ENCODE measurements at places on chromosomes 6 and 20. TPM values are rescaled to one million over a fixed set of nuclear protein-coding genes. Genes with fewer than 3 reads are reported as not detected.

DNA sequence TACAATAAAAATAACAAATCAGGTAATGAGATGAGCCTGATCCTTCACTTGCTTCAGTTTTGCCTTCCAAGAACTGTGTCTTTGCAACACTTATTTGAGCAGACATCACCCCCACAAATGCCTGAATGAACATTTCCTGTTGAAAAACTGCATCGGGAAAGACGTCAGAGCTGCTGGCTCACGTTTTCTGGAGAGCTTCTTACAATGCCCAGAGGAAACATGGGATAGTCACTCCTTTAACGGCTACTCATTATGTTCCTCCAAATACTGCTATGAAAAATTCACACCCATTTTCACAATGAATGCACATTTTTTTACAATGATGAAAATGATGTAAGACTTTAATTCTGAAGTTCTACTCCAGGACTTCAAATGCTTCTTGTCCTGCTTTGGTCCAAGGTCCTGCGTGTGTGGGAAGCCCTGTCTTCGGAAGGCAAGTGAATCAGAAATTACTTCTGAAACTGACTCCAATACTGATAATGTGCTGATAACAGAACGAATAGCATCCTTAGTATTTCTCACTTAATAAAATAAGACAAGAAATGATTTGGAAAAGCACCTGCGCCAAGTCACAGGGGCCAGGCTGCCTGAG lies 238.0 kb downstream of the ANKRD60 start:
- DNase-seq = no peak

- DNase-seq = no peak
Observed at GRCh38 chr6:9985481-9985880, 429.4 kb downstream of the TFAP2A start.

DNA sequence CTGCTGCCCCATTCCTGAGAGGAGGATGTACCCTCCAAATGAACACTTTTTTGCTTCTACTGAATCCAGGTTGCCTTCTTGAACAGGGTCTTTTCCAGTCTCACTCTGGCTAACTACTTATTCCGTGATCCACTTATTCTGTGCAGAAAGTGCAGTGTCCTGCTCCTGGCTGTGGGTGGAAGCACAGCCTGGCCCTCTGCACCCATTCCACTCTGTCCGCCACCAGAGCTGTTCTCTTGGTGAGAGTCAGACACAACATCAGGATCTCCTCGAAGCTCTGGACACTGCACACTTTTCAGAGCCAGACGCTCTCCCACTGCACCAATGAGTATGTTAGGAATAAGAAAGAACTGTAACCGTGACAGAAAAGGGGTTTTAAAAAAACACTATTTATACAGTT lies 174.2 kb downstream of the MCHR2 start:
- no peak for DNase-seq

Gene CPNE5
- total RNA-seq = 0.85 TPM

DNA sequence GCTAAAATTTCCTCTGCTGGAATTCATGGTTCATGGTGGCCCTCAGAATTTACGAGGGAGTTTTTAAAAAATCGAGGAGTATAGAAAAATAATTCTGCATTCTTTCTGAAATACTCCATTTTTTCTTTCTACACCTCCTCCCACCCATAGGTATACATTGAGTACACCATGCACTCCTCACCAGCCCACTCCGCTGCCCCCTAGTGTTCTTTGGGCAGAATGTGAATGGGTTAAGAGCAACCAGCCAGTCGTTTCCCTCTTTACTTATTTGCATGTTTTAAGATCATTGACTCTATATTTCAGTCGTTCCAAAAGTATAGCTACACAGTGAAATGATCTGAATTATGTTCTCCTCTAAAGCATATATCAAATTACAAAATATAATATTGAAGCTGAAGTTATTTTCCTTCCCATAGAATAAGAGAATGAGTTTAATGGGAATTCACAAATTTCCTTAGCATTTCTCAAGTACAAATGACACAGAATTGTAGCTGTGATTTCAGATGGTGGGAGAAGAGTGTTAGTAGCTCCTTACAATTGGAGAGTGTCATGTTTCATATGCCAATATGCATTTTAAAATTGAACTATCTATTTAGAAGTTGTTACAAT lies 977.7 kb upstream of the SLC35B3 start:
- no peak for DNase-seq

Measured in thoracic aorta (tissue), 2 donors.